ENCODE measurements at places on chromosomes 6 and 20.

DNA sequence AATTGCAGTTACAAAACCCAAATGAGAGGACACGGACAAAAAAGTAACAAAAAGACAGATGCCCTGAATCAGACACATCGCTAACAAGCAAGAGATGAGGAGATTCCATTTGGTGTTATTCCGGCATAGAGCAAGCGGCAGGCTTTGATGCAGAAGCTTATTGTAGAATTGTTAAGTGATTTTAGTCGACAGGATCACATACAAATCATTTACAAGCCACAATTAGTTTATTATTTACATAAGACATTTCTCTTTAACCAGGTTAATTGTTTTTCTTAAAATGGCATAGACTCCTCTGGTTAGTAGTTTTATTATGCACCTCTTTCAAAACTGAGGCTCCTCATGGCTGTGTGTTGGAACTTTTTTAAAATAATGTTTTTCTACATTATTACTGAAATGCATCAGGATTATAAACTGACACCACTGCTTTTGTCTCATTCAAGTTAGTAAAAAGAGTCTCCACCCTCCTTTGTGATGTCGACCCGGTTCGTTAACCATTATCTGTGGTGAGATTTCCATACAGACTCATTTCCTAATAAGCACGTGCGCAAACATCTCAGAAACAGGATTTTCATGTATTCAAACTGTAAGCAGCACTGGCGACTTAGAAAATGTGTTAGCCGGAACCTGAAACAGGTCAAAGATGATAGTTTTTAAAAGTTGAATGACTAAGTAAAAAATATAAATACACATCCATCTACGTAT lies 119.8 kb downstream of the COL12A1 start:
- no peak for DNase-seq

- no peak for DNase-seq
Observed at GRCh38 chr6:111921103-111921502, 47.9 kb upstream of the FYN start.

DNA sequence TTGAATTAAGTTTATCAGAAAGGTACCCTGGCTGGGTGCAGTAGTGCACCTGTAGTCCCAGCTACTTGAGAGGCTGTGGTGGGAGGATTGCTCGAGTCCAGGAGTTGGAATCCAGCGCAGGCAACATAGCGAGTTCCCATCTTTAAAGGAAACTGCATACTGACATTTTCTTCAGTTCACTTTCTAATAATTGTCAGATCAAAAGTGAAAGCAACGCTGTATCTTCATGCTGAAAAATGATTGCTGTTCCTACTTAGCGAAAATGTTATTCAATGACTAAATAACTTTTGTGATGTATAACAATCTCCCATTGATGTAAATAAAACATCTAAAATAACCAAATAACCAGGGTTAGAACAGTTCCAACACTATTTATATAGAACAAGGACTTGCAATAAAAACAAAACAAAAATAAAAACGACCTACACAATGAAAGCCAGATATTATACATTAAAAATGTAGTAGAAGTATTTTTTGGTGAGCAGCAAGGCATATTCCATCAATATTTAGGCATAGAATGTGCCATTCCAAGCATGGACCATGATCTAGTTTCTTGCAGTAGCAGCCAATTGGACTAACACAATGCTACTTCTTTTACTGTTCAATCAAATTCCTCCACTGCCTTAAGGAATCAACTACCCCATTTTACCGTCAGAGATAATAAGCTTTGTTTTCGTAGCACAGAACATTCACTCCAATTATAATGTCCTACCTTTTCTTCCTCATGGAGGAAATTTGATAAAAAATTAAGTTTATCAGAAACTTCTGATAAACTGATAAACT lies 1.5 kb downstream of the LATS1 start:
- DNase-seq: peak; percentile 40

DNA sequence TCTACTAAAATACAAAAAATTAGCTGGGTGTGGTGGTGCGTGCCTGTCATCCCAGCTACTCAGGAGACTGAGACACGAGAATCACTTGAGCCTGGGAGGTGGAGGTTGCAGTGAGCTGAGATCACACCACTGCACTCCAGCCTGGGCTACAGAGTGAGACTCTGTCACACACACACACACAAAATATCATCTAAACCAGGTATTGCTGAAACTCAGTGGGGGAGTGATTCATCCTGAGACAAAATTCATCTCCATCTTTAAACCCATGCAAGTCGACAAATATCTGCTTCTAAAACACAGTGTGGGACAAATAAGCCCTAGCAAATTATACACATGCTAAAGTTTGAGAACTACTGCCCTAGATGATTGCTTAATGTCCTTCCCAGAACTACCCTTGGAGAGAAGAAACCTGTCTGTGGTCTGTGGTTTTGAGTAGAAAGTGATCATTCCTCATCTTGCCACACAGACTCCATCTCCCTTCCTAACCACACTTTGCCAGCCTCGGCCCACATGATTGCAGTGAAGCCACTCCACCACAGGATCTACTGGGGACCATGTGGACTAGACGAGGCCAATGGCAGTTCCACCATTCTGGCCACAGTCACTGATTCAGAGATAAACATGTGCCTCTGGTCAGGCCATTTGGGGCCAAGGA lies 130.3 kb downstream of the OPRM1 start:
- no peak for DNase-seq

GRCh38 chr6:24205020-24205492 lies 79.0 kb downstream of the NRSN1 start:
- peak; percentile 54 for DNase-seq

DNA sequence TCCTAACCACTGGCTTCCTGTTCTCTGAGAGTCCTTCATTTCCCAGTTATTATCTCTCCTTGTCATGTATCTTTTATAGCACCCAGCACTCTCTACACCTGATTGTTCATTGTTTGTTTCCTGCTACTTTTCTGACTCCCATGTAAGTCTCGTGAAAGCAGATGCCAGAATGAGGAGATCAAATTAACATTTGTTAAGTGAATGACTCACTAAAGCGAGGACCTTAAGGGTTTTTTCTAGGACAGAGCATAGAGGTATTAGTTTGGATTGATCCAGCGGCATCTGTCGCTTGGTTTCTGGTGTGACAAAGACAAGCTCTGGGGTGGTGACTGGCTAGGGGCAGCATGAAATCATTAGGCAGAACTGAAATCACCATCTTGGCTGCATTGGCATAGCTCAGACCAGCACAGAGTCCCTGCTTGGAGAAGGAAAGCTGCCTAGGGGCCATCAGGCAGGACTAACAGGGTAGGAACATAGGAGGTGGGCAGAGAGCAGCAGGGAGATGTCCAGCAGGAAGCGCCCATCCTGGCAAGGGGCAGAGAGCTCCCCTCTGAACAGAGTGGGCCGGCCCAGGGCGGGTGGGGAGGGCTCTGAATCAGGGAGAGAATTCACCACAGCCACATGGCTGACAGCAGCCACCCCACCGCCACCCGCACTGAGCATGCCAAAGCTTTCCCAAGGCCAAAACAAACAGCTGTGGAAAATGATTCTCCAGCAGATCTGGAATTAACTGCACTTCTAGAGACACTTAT lies 97.1 kb upstream of the CEP85L start:
- peak; percentile 65 for DNase-seq

- no peak for DNase-seq
Observed at GRCh38 chr20:61082720-61083119, 169.3 kb upstream of the CDH4 start.

DNA sequence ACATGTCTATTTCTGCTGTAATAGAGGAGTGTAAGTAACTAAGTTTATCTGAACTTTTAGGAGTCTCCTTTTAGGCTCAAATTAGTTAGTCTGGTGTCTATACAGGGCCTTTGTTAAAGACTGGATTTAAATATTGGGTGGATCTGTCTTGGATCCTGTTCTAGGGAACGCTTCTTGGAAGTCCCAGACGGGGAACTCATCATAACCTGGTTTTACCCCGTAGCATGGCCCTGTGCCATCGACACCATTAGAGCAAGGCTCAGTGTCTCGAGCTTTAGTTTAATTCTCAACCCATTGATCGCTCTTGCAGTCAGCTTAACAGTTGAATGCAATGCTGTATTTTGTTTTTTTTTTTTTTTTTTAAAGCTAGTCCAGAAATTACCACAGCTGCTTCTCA lies 89.9 kb downstream of the CARMIL1 start:
- peak; percentile 19 for DNase-seq

GRCh38 chr20:9354579-9354978 lies 159.8 kb upstream of the LAMP5 start:
- no peak for DNase-seq

GRCh38 chr6:36350082-36350481 lies 13.4 kb upstream of the BNIP5 start:
- no peak for DNase-seq

DNA sequence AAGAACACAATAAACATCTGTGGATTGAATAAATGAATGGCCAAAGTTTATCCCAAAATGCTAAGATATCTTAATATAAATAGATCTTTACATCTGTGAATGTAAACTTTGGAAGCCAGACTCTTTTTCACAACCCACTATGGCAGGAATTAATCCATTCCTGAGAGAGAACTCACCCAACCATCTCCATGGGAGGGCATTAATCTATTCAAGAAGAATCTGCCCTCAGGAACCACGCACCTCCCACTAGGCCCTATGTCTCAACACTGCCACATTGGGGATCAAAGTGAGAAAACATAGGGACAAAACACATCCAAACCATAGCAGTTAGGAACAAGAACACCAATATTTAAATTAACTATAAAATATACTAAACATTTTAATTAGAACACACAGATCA lies 3.4 kb downstream of the UBE3D start:
- DNase-seq: peak; percentile 46

DNA sequence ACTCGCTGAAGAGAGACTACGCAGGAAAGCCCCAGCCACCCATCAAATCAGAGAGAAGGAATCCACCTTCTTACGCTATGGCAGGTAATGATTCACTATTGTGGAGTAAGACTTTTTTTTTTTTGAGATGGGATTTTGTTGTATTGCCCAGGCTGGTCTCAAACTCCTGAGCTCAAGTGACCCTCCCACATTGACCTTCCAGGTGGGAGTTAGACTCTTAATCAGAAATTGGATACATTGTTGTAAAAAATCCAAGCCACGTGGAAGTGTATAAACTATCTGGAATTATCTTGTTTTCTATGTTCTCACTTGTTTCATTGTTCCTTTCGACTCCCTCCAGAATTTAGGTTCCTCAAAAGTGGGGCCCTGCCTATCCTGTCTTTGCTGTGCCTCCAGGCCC lies 6.8 kb downstream of the NQO2 start:
- DNase-seq: no peak

DNA sequence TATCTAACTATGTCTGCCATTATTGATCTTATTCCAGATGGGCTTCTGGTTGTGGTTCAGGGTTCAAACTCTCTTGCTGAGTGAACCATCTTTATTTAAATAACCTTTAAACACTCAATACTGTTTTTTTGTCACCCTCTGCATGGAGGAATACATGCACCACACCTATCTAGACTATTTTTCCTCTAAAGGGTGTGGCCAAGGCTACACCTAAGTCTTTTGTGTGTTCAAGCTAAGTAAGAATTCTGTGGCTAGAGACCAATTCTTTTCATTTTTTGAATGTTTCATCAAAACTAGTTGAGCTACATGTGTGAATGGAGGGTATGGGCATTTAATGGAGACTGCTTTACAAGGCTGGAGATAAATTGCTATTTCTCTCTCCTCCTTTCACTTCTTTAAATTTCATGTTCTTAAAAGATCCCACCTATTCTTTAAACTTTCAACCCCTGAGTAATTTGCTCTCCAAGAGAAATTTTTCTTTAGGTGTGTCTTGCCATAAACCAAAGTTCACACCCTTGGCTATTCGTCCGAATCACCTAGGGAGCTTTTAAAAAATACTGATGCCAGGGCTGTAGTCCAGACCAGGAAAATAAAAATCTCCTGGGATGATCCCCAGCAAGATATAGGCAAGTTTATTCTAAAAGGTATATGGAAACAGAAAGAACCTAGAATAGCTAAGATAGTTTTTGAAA lies 24.8 kb upstream of the MBOAT1 start:
- DNase-seq: no peak

GRCh38 chr20:52279706-52280105 lies 88.1 kb upstream of the ZFP64 start:
- DNase-seq: peak; percentile 66

- no peak for DNase-seq
Observed at GRCh38 chr20:53302695-53303412, 290.8 kb downstream of the ZNF217 start.

- no peak for DNase-seq
Observed at GRCh38 chr20:60749804-60750602, 502.1 kb upstream of the CDH4 start.

- DNase-seq: no peak
Observed at GRCh38 chr6:19322691-19323485, 514.3 kb upstream of the ID4 start.

GRCh38 chr6:149190224-149190831 lies 127.2 kb upstream of the TAB2 start:
- DNase-seq: peak; percentile 26

GRCh38 chr6:151705993-151706733 lies 101.3 kb upstream of the ESR1 start:
- DNase-seq: no peak

DNA sequence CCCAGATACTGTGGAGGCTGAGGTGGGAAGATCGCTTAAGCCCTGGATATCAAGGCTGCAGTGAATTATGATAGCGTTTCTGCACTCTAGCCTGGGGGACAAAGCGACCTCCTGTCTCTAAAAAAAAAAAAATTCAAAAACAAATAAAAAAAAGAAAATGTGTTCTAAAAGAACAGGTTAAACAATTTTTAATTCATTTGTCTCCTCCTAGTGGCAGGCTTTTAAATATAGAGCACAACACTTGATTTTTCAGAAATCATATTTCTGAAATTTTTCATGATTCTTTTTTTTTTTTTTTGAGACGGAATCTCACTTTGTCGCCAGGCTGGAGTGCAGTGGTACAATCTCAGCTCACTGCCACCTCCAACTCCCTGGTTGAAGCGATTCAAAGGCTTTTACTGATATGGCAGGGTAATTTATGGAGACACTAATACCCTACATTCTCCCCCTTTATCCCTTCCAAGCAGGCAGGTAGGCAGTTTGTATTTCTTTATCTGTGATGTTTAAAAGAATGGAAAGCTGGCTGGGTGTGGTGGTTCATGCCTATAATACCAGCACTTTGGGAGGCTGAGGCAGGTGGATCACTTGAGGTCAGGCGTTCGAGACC lies 8.7 kb upstream of the GTF3C6 start:
- DNase-seq: peak; percentile 63

GRCh38 chr6:137870744-137871247 lies 3.7 kb downstream of the TNFAIP3 start:
- no peak for DNase-seq

- DNase-seq: peak; percentile 74
Observed at GRCh38 chr6:154301839-154302752, 54.5 kb downstream of the IPCEF1 start.

GRCh38 chr6:30763618-30764489 lies 19.5 kb upstream of the IER3 start:
- DNase-seq: no peak

DNA sequence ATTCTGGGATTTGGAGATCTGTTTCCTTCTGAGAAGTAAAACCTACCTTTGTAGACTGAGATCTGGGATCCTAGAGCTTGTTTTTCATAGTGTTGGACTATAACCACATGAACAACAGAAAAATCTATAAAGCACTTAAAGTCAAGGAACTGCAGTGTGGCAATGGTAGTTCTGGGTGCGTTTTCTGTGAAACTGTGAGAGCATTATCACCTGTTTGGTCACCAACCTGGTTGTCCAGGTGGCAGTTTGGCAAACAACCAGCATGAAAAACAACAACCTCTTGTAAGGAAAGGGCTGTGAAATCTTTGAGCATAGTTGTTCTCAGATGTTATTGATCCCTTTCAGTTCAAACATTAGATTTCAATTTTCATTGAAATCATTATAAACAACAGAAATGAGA lies 215.8 kb upstream of the CITED2 start:
- no peak for DNase-seq

GRCh38 chr6:15551798-15552197 lies 111.0 kb downstream of the DTNBP1 start:
- no peak for DNase-seq
